GM06990 (cell line): ENCODE measurements at places on chromosomes 2 and 18.

DNA sequence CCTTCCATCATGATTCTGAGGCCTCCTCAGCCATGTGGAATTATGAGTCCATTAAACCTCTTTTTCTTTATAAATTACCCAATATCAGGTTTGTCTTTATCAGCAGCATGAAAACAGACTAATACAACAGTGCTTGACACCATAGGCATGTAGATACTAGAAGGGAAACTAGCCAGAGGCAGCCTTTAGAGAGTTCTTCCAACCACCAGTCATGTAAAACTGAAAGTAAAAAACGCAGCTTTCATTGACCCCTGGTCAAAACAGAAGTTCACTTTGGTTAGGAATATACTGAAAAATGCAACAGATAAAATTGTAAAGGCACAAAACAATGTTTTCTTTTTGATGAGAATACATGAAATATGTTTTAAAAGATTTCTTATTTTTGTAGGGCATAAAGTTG lies 122.8 kb upstream of the L3MBTL4 start:
- DNase-seq: no peak

DNA sequence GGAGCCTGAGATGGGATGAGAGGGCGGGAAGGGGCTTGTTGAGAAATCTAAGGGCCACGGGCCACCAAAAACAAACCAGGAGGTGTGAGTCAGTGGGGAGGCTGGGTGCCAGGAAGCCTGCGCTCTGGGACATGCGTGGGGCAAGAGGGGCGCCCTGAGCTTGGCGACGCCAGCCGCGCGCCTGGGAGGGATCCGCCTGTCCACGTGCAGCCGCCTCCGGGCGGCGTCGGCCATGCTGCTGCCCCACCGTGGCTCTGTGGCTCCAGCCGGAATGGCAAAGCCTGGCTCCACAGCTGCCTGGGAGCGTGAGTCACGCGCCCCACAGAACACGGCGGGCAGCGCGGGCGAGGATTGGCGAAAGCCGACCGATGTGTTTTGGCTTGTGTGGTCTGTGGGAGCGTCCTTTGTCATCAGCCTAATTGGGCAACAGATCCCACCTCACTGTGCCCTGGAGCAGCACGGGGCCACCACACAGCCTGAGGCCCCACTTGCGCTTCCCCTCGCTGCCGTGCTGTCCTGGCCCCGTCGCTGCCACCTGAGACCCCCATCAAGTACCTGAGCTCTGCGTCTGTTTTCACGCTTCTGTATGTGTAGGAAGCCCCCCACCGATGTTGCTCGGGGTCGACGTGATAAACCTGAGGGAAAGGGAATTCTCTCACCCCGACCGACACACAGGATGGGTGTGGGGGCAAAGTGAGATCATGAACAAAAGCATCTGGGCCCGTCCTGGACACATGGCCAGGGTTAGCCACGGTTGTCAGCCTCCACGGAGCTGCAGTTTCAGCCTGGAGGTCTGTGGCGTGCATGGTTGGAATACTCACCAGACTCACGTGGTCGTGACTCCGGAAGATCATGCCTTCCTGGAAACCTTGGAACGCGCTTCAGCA lies 80.5 kb downstream of the NFATC1 start:
- no peak for DNase-seq

GRCh38 chr2:46901611-46902010 lies 14.0 kb downstream of the MCFD2 start:
- DNase-seq: no peak

DNA sequence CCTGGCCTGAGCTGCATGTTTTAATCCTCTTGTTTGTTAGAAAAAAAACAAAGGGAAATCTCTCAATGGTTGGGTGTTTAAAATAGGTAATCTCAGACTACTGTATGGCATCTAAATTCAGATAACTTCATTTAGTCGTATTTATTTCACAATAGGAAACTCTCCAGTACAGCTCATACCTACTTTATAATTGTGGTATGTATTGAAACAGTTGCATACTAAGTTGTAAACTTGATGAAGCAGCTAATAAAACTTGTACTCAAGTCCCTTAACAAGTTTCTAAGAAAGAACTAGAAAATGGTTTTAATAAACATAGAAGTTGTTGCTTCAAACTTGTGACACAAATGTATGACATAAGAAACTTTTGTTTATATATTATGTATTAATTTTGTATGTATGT lies 334.5 kb downstream of the PTPRM start:
- DNase-seq: no peak

GRCh38 chr2:133806564-133806963 lies 238.3 kb upstream of the NCKAP5 start:
- no peak for DNase-seq

DNA sequence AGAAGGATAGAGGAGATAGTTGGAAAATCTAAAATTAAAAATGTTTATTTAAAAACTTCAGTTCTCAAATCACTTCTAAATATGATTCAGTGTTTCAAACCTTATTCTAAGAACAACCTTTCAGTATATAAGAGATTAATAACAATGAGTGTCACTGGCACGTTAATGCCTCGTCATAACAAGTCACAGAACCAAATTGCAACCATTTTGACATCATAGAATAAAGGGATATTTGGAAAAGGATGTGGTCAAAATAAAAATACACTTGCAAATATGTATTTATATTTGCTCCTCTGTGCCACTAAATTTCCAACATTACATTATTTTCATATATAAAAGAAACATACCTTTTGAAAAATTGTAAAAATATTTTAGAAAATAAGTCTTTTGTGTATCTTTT lies 1090.6 kb downstream of the SUCLG1 start:
- DNase-seq: no peak

- no peak for DNase-seq
Measured at GRCh38 chr2:53473775-53474311, 293.8 kb upstream of the CHAC2 start.

DNA sequence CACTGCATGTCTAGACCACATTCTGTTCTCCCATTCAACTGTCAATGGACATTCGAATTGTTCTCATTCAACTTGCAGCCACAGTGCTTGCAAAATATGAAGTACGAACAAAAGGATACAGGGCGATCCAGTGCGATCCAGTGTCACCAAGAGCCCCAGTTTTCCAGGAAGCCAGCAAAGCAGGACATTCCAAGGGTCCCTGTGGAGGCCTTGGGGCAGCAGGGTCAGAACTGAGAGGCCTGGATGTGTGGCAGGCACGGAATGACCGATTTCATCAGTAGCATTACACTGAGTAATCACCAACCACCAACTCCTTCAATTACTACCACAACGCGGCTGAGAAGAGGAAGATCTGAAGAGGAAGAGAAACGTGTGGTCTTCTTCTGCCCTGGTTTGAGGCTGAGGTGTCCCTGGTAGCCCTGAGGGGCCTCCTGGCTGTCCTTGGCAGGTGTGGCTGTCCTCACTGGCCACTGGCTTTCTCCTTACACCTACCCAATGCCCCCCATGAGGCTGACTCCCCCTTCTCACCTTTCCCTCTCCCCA lies 172.7 kb upstream of the FHL2 start:
- DNase-seq: no peak

- no peak for DNase-seq
Measured at GRCh38 chr2:20175267-20175666, 49.7 kb downstream of the SDC1 start.

- DNase-seq: no peak
Measured at GRCh38 chr2:121417826-121418225, 112.9 kb upstream of the RNU4ATAC start.

GRCh38 chr2:30641765-30642345 lies 165.4 kb downstream of the CAPN13 start:
- DNase-seq: no peak

DNA sequence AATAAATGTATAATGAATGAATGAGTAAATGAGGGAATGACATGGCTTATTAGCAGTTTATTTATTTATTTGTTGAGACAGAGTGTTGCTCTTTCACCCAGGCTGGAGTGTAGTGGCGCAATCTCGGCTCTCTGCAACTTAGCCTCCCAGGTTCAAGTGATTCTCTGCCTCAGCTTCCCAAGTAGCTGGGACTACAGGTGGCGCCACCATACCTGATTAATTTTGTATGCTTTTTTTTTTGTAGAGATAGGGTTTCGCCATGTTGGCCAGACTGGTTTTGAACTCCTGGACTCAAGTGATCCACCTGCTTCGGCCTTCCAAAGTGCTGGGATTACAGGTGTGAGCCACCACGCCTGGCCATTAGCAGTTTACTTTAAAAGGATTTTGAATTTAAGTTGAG lies 100.3 kb upstream of the CAVIN2 start:
- DNase-seq: no peak

GRCh38 chr2:64987001-64987955 lies 1.9 kb upstream of the SLC1A4 start:
- peak; percentile 37 for DNase-seq

DNA sequence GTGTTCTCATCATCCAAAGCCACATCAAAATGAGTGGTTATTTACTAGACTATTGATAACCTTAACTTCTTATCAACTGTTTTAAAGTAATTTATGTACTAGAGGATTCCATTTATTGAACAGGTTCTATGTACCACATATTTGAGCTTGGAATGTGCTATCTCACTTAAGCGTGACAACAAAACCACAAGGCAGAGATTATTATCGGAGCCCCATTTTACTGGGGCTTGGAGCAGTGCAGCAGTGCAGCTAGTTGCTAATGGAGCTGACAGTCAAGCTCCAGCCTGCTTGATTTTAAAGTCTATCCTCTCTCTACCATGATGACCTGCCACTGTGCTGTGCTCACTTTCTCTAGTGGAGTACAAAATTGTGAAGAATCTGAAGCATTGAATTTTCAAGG lies 24.6 kb downstream of the GCG start:
- no peak for DNase-seq

- DNase-seq: peak; percentile 82
Measured at GRCh38 chr2:127563458-127564428, 28.3 kb downstream of the MYO7B start.

DNA sequence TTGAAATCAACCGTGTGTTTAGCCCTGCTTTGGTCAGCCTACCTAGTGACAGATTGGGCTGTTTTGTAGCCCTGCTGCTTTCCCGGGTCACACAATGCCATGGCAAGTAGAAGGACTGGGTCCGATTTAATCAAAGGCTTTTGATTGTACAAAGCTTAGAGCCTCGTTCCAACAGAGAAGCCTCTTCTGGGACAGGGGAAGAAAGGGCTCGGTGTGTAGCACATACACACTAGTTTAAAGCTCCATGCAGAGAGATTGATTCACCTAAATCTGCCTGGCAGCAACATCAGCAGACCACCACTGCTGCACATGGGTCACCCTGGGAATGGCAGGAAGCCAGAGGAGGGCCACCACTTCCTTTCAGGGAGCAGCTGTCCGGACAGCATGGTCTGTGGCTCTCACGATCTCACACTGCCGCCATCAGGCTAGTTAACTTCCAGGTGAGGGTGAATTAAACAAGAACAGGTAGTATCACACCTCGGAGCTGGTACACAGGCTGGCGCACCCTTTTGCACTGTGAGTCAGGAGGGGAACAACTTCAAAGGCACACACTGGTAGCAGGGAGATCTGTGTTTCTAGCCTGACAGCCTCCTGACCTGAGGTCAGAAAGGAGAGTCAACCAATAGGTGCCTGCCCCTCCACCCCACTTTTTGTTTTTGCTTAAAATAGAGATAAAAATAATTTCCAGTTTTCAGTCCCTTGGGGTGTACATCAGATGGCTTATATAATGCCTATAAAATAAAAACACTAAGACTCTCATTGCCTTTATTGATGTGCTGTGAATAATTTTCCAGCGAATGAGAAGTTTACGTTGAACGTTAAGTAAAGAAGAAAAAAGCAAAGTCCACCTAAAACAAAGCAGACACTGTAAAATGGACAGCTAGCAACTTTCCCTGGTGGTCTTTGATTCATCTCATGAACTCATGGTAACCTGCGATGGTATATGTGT lies 108.5 kb downstream of the CDCA7 start:
- no peak for DNase-seq

DNA sequence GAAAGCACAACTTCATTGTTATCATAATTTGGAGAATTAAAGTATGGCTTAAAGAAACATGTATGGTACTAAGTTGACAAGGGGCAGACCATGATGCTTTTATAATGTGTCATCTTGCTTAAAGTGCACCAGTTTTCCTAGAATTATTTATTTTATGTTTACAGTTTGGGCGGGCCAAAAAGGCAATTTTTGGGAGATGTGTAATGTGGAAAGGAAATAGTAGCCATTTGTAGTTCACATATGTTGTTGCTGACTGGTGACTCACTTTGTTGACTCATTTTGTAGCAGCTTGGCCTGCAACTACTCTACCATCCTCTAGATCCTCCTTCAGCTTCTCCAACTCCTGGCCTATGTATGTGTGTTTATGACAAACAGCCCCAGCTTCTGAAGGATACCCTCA lies 7.7 kb downstream of the ZSCAN30 start:
- DNase-seq: no peak

- DNase-seq: no peak
Measured at GRCh38 chr2:235373171-235373570, 120.7 kb upstream of the AGAP1 start.

- no peak for DNase-seq
Measured at GRCh38 chr2:217146956-217147355, 287.1 kb upstream of the TNP1 start.

- DNase-seq: no peak
Measured at GRCh38 chr2:191666732-191667131, 11.2 kb upstream of the NABP1 start.

- DNase-seq: no peak
Measured at GRCh38 chr2:38386377-38386776, 9.3 kb upstream of the ATL2 start.

DNA sequence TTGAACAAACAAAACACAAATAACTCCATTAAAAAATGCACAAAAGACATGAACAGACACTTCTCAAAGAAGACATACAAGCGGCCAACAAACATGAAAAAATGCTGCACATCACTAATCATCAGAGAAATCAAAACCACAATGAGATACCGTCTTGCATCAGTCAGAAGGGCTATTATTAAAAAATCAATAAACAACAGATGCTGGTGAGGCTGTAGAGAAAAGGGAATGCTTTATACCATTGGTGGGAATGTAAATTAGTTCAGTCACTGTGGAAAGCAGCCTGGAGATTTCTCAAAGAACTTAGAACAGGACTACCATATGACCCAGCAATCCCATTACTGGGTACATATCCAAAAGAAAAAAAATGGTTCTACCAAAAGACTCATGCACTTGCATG lies 37.8 kb downstream of the GPR155 start:
- no peak for DNase-seq

DNA sequence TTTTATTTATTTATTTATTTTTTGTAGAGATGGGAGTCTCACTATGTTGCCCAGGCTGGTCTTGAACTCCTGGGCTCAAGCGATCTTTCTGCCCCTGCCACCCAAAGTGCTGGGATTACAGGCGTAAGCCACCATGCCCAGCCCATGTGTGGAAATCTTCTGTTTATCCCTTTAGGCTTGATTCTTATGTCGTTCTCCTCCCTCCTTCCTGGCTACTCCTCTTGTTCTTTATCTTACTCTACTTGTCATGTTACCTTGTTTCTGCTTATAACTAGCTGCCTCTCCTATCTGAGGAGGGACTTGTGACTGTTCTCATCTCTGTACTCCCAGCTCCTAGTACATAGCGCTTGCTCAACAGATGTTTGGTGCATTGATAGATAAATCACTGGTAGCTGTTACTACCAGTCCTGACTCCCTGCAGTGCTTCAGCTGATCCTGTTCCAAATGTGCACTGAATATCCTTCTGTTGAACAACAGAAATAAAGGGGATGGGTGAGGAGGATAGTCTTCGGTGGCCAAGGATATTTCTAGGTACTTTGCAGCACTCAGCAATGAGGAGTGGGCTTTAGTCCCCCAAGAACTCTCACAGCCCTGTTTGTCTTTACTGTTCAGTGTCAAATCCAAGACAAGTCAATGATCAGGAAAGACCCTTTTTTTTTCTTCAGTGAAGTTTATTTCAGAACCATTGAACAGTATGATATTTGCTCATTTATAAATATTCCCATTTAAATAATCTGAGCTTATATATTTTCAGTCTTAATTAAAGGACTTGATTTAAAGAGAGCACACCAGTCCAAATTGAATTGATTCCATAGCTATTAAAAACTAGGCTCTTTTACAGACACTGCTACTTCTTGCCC lies 7.2 kb downstream of the IL1B start:
- no peak for DNase-seq
